ENCODE measurements at places on chromosomes 7 and 10.

DNA sequence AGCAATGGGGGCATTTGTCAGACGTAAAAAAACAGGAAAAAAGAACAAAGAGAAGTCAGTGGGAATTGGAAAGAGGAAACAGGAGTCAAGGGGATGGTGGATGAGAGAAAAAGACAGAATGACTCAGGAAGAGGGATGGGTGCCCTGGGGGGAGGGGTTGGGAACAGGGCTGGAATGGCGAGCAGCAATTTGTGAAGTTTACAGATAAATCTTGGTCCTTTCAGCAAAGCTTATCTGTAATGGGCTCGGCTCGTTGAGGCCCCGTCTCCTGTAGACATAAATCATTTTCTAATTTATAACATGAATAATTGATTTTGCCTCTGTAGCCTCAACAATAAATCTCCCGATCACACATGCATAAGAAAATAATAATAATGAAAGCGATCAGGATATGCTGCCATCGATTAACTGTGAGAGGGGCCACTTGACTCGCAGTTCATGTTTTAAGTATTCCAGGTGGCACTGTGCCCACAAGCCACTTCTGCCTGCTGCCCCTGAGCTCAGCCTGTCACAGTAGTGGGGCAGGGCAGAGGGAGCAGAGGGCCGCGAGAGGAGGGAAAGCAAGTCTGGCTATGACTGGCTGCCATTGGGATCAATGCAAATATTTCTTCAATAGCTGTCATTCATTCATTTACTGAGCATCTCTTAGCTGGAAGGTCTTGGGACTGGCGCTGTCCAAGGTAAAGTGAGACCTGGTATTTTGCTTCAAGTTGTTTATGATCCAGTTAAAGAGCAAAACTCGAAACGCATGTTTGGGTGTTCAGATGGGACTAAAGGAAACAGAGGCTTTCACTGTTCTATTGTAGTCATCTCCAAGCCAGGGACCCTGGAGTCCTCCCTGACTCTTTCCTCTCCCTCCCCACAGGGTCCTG is 47.4 kb upstream of the R3HCC1L start:
- no peak for DNase-seq

- DNase-seq = no peak
These were observed 66.8 kb upstream of the EXOC4 start for GRCh38 chr7:133186060-133186459.

DNA sequence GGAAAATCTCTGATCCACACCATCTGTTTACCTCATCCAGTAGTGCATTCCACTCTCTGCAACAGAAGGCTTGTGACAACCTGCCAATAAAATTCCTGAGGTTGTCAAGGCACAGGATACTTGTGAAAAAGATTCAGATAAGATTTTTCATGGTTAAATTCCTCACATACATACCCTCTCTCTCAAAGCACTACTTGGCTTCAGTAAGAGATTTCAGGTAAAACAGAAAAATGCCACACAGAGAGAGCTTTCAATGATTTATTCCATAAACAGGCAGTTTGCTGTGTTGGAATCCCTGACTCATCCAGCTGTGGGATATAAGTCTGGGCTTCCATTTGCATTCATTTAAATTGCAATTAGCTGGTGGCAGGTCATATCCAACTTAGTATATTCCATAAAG is 99.7 kb upstream of the CAV2 start:
- no peak for DNase-seq

DNA sequence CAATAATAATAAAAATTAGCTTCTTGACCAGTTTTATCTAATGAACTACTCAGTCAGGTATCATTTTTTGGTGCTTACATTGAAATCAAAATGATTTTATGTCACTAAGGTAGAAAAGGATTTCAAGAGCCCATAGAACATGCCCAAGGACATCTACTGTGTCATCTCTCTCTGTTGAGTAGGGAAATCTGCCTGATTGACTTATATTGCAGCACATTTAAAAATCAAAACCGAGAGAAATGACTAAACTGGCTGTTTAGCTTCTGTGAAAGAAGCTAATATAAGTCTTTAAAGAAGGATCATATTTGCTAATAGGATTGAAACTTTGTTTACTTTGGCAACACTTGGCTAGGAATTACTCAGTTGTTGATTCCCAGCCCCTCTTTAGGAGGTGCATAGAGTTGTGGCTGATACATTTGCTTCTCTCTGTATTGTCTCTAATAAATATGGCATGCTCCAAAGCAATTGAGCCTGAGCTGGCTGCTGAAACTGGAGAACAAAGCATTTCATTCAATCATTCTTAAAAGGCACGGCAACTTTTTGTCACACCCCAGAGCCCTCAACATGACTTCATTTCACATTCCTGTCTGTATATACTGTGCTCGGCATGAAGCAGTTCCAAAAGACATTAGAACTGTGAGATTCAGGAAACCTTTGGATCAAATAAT is 1096.9 kb upstream of the POT1 start:
- DNase-seq = no peak

DNA sequence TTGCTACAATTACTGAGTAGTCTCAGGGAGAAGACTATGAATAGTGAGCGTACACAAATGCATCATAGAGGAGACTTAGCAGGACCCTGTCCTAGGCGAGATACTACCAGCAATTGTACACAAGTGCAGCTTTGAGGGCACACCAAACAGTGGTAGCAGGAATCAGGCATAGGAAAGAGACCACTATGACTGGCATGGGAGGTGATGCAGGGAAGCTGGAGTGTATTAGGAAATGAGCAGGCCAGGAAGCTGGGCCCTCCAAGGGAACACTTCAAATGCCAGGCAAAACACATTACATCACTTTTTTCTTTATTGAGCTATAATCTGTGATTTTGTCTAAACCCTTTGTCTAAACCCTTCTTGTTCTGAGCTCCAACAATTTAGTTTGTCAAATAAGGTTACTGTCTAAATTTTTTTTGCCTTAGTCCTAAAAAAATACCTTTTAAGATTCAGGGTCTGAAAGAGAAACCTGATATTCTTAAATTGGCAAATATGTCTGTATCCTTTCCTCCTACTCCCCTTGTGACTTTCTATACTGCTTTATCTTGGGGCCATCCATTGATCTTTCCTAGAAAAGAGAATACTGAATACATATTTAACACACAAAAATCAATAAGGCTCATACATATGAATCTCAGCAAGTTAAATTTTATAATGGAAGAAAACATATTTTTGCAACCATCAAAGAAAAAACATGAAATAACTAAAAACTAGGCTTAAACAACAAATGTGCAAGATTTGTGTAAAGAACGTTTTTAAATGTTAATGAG is 193.8 kb upstream of the PHYHIPL start:
- no peak for DNase-seq

GRCh38 chr10:61943674-61944378 is 42.3 kb downstream of the ARID5B start:
- DNase-seq = no peak

- no peak for DNase-seq
These were observed 157.5 kb downstream of the LYZL1 start for GRCh38 chr10:29446327-29446726.

DNA sequence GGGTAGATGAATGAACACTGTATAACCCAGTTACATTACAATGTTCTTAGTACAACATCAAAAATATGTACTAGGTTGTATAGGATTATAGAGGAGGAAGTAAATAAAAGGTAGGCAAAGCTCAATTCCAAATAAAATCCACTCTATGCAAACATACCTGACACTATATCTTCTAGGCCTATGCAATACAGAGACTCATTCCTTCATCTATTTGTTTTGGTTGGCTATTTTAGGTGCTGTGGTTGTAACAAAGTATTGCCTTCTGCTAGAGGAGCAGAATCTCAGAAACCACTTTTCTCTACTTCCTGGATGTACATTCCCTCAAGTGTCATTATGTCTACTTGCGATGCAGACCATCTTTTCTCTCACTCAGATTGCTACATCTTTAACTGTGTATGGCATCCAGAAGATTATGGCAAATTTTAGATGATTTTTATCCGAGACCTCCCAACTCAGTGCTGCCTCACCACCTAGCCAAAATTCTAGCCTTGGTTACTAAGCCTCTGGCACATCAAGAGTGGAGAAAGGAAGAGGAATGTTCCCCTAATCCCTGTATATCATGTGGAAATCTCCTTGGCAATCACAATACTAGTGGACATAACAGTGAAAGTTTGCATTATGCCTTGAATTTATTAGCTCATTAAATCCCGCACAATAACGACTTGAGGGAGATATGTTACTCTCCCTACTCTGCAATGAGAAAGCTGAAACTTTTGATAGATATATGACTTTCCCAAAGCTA is 5.5 kb upstream of the TFPI2 start:
- DNase-seq = no peak

Measured in NCI-H1930 (cell line).